ENCODE measurements at places on chromosomes 5 and 9.
A peak's percentile ranks its signal among the peaks of the same experiment; 100 is the strongest.

DNA sequence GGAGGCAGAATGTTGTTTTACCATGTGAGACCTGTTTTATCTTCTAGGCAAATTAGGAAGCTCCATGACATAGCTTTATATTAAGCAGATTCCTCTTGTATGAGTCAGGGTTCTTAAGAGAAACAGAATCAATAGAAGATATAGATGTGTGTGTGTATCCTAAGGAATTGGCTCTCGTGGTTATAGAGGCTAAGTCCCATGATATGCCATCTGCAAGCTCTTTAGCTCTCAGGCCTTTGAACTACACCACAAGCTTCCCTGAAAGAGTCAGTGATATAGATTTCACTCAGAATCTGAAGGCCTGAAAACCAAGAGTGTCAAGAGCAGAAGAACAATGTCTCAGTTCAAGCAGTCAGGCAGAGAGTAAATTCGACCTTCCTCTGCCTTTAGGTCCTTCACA is 365.8 kb upstream of the ZNF608 start:
- peak; percentile 21 for DNase-seq

- no peak for DNase-seq
Measured at GRCh38 chr5:143111799-143112198, 291.7 kb downstream of the NR3C1 start.

GRCh38 chr5:172834415-172835289 is 601 bp downstream of the ERGIC1 start:
- no peak for DNase-seq

- no peak for DNase-seq
Measured at GRCh38 chr5:138790684-138791083, 37.5 kb downstream of the CTNNA1 start.

GRCh38 chr9:123338710-123339665 is 17.0 kb upstream of the CRB2 start:
- DNase-seq = no peak

DNA sequence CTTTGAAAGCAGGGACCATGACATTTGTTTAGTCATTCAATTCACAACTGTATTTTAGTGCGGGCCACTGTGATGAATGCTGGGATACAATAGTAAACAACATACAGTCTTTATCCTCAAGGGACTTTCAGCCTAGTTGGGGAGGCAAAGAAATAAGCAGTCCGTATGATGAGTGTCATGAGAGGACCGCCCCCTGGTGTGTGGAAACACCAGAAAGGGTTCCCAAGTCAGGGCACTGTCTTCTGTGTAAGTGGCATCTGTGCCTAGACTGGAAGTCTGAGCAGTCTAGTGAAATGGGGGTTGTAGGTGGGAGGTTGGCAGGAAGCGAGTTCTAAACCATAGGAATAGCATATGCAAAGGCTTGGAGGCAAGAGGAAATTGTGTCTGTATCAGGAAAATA is 6.8 kb downstream of the C9orf43 start:
- DNase-seq = no peak

- DNase-seq = no peak
Measured at GRCh38 chr5:162603443-162604070, 536.0 kb downstream of the GABRG2 start.

GRCh38 chr9:16275795-16276624 is 594.5 kb downstream of the BNC2 start:
- DNase-seq = no peak

DNA sequence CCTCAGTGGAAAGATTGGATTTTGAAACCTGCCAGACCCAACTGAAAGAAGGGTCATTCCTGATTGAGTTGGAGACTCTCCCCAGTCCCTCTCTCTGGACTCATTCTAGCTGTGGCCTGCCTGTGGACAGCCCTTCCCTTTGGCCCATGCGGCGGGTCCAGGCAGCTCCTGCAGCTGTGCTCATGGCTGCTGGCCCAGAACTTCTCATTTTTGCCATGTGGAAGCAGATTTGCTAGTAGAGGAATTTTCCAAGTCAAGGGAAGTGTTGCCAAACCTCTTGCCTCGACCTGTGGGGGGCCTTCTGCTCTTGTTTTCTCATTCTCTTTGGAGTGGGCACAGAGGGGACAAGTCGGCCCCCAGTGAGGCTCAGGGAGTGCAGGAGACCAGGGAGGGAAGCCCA is 89.2 kb downstream of the ANKRD33B start:
- DNase-seq = no peak

Data from mammary epithelial cell (primary cell).